ENCODE measurements at places on chromosomes 1 and 21.

DNA sequence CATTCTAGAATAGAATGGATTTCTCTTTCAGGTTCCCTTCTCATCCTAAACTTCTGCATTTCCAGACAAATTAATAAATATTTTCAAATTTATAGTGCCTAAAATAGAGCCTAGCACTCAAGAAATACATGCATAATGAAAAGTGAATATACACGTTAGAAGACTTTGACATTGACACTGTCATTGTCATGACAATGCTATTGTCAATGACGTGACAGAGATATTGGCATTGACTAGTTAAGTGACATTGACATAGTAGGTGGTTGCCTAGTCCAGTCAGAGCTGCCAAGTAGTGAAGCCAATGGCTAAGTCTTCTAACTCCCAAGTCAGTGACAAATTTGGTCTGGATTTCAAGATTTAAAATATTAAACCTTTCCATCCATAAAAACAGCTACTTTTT lies 410.5 kb downstream of the LMO4 start:
- DNase-seq: no peak

DNA sequence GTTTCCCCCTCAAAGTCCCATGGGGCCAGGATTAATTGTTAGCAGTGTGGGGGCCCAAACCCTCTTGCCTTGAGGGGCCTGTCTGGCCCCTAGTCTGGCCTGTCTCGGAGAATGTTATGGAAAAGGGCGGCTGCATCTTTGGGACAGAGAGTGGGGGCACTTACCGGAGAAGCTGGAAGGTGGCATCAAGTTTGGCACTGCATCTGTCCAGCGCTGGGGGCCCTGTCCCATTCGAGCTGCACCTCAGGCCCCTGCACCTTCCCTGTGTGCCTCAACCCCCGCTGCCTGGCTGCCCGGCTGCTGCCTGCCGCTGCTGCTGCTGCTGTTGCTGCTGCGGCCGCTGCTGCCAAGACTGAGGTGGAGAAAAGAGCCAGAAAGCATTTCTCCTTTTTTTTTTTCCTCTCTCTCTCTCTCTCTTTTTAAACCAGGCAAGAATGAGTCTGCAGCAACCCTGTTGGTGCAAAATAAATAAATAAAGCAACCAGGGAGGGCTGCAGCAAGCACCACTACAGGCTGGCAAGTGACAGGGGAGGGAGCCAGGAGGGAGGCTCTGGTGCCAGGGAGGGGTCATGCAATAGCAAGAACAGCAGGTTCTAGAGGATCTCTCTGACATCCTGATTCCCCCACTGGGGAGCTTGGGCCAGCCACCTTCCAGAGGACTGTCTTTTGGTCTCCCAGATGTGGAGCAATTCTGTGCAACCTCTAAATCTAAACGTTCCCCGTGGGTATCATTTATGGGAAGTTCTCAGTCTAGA lies at the start of gene LINGO4:
Gene LINGO4, minus strand, starts transcription at position 354 of the 755 bp plus-strand sequence. CDS start 2,715 bp downstream, outside the sequence.
- DNase-seq: no peak

DNA sequence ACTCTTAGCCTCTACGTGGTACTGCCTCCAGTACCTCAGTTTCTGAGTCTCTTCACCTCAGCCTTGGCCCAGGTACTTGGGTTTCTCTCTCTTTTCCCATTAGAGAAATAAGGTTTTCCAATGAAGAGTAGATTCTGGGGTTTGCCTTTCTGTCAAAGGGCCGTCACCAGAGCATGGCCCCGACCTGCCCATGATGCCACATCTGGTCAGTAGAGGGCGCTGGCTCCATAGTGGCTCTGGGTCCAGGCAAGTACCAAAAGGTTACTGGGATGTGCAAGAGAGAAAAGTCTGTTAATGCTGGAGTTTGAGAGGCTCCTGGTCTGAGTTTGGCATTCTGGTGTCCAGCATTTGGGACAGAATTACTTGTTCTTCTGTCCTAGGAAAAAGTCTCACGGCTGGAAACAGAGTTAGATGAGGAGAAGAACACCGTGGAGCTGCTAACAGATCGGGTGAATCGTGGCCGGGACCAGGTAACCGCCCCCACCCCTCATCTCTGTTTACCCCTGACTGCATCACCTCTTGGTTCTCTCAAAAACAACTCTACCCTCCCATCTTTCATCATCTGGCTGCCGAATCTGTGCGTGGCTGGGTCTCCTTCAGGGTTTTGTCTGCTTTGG lies 5.3 kb upstream of the TUFT1 start:
- peak; percentile 90 for DNase-seq

- DNase-seq: no peak
These were observed 33.4 kb downstream of the OR2G3 start for GRCh38 chr1:247638781-247639180.

- no peak for DNase-seq
These were observed 30.2 kb upstream of the DUSP10 start for GRCh38 chr1:221772117-221772516.

DNA sequence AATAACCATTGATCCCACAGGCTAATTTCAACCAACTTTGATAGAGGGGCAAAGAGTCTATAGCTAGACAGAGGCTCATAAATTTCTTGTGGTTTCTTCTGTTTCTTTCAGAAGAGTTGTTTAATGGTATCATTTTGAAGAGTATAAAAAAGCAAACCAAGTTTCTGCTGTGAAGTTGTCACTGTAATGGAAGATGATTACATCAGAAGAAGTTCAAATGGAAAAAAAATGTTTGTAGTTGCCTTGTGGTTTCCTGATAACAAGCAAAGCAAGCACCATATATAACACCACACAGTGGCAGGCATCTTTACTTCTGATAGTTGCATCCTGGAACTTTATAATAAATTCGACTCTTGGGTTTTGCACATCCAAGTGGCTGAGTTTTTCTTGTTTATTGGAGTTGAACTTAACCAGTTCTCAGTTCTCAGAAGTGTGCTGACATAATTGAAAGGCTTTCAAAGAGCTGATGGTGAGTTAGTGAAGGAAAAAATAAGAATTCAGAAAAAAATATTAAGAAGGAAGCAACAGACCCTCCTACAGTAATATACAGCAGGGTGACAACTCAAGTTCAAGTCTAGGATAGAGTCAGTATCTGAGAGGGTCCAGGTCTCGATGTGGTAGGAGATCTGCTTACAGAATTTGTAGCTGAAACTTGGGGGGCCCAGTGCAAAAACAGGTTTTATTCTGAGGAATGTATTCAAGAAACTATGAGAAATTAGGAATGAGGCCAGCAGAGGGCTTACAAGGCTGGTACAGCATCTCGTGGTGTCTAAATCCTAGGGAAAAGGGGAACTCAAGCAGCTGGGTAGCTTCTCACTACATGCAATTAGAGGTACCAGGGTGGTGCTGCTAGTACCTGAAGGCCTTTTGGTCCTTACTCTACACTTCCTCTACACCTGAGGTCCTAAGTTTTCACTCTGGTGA lies 123.5 kb downstream of the CRB1 start:
- DNase-seq: peak; percentile 8

DNA sequence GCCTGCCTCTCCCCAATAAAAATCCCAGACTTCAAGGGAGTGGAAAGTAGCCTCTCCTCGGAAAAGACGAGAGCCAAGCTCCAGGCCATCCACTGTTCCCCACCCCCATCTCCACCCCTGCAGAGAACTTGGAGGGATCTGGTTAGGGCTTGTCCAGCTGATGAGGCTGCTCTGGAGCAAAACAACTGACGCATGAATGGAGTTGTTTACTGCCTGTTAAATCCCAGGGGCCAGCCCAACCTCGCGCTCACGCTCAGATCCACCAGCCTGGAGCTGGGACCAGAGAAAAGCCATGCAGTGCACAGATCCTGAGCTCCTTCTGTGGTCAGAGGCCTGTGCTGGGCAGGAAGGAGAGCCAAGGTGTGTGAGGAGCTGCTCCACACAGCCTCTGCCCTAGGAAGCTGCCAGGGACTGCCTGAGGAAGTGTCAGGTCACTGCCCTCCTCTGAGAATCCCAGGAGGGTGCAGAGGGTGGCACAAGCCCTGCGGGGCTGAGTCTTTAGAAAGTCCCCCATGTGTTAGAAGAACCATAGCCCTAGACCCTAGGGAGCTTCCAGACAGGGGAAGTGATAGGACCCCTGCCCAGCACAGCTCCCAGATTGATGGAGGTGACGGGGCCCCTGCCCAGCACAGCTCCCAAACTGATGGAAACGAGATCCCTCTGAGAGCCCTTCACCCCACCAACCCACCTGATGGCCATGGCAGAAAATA lies 109.0 kb upstream of the IPO9 start:
- DNase-seq: no peak

DNA sequence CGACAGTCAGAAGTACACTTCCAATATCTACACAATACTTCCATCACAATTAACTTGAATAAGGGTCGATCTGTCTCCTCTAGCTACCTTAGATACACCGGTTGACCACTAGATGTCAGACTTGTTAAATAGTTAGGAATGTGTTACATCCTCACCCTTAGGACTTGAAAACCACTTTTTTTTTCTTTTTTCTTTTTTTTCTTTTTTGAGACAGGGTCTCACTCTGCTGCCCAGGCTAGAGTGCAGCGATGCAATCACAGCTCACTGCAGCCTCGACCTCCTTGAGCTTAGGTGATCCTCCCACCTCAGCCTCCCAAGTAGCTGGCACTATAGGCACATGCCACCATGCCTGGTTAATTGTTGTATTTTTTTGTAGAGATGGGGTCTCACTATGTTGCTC lies 120.4 kb upstream of the GREM2 start:
- peak; percentile 13 for DNase-seq

DNA sequence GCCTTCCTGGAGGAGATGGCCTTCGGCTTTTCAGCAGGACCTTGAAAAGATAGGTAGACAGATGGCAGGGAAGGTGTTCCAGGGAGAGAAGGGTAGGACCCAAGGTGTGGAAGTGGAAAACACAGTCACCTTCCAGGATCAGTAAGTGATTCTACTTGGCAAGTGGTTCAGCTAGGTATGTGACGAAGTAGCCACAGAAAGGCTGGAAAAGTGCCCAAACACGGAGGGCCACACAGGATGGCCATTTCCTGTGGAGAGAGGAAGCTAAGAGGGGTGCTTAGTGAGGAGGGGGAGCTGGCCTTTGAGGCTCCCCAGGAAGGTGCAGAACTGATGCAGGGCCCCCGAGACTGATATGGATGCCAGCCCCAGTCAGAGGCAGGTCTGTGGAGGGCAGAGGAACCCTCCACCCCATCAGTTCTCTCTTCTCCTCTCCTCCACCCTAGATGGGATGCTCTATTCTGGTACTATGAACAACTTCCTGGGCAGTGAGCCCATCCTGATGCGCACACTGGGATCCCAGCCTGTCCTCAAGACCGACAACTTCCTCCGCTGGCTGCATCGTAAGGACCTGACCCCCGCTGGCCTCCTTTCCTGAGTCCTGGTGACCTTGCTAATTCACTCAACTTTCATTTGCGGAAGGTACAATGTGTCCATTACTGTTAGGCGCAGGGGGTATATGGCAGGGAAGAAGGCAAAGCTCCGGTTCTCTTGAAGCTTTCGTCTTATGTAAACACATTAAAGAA lies 6.8 kb downstream of the SEMA4A start:
- no peak for DNase-seq

DNA sequence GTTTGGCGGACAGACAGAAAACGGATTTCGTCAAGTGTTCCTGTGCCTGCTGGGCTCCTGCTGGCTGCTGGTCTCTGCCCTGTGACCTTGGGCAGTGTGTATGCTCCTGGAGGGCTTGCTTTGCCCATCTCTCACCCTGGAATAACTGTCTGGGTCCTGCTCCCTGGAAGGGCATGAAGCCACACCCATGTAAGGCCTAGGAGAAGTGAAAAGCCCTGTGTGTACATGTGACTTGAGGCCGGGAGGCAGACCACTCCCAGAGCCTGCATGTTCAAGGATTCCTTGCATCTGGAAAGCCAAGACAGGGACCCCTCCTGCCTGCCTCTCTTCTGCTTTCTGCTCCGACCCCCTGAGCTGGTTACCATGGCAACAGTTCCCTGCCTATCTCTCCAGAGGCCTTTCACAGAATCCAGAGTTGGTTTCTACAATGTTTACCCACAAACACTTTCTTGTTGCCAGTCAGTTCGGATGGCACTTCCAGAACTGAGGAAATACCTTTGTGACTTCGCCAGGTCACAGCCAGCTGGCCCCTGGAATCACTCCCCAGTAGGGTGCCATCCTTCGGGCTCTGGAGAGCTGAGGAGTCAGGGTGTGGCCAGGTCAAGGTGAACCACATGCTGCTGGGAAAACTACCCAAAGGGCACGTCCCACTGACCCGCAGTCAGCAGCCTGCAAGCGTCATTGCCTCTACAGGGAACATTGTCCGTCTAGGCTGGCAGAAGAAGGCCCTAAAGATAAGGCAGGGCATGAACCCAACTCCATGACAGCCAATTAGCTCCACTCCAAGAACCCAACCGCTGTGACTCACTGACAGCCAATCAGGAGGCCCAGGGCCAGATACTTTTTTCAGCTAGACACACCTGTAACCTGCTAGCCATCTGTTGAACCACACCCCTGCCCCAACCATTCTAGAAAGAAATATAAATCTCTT lies 14.7 kb upstream of the GPR37L1 start:
- DNase-seq: peak; percentile 29

Measured in erythroblast (primary cell).